Tibial nerve (tissue), 4 donors: ENCODE measurements at places on chromosomes 4 and X.

- DNase-seq = no peak
These were observed 58.2 kb upstream of the DYNLT3 start for GRCh38 chrX:37905436-37906147.

GRCh38 chr4:5858020-5858769 lies 34.7 kb downstream of the CRMP1 start:
- DNase-seq = no peak

DNA sequence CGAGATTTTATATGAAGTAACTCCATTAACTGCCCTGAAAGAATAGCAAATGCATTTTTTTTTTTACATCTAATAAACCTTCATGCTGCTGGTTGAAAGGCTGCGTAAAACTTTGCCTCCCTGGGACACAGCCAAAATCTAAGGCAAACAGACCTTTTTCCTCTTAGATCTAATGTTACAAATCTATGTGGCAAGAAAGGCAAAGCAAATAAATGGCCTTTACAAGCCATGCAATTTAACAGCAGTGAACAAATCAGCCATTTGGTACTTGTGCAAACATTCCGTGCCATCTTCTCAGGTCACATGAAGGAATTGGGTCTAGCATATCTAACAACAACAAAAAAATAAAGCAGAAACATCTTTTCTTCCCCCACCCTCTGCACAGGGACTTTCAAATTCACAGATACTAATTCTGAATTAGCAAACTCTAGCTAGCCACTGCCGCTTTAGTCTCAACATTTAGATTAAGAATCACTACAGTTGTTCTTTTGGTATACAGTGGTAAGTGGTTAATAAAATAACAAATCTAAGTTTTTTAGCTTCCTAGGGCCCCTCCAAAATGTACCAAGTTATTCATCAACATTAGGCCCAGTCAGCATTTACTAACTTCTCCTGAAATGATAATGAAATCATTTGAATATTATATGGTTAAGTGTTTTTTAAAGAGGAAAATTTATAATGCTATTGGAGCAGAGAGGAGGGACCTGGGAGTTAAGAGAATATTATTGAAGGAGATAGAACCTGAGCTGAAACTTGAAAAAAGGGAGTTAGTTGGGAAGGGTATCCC lies 593.8 kb downstream of the SMARCA1 start:
- no peak for DNase-seq

- DNase-seq = no peak
These were observed 57.0 kb upstream of the LRAT start for GRCh38 chr4:154686838-154687237.

DNA sequence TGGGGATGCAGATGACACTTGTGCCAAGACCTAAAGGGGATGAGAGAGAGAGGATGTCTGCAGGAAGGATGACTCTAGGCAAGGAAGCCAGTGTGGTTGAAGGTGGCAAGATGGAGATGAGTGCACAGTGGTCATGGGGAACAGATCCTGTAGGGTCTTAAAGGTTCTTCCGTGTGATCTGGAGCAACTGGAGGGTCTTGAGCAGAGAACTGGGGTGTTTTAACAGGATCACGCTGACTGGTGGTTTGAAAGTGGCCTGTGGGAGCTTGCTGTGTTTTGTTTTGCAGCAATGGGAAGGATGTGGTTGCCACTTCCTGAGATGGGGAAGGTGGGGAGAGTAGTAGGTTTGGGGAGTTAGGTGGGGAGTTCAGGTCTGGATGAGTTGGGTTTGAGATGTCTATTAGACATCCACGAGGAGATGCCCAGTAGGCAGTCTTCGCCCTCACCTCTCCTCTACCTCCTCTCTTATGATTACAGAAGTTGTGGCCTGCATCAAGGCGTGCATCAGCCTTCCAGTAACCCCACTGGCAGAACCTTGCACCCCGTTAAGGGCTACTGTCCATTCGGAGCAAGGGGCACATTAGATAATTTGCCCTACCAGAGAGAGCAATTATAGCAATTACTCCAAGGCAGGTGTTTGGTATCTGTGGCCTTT lies 1.4 kb upstream of the STBD1 start:
- DNase-seq = no peak

DNA sequence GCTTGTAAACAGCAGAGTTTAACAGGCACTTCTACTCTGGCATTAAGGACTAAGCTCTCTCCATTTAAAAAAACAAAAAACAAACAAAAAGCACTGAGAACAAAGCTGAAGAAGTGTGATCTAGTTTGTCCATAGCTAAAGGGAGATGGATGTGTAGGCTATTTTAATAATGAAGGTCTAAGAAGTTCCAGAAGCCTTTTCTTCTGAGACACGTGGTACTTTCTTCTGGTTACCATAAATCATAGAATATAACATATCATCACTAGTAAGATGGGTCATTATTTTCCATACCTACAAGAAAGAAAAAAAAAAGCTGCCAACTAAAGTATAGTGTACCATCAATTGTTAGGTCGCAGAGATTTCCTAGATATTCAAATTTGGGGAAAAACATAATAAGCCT lies 722 bp upstream of the NBDY start:
- DNase-seq = no peak

- no peak for DNase-seq
These were observed 12.0 kb upstream of the BDH2 start for GRCh38 chr4:103111598-103111997.

- no peak for DNase-seq
These were observed 134.5 kb downstream of the ARHGAP6 start for GRCh38 chrX:11531226-11531625.

GRCh38 chrX:85906399-85906798 lies 141.0 kb downstream of the CHM start:
- no peak for DNase-seq

DNA sequence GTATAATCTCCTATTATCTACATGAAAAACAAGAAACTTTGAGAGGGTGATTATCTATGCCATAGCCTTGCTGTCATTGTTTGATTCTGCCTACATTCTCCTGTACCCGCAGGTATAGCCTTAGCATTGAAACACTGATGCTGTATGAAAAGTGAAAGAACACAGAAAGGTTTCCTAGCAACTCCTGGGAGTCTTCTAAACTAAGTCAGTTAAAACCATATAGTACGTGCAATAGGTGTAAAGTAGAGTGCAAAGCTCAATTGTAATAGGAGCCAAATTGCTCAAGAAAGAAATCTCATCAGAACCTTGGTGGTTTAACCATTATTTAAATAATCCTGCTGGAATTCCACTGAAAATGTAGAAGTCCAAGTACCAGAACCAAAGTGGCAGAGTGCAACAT lies 489.7 kb downstream of the PCDH10 start:
- no peak for DNase-seq

DNA sequence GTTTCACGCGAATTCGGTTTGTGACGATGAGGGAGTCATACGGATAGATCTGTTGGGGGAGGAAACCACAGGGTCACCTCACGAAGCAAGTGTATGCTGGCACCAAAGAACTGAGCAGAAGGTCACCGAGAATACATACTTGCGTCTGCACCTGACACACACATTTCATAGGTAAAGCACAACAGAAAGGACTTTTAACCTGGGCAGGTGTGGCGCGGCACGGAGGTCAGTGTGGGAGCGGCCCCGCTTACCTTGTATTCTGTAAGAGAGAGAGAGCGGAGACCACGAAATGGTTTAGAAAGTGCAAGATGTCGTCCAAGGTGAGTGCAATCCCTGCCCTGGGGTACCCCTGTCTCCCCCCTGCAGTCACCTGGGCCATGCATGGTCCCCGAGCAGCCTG lies 43.6 kb upstream of the AFAP1 start:
- no peak for DNase-seq

DNA sequence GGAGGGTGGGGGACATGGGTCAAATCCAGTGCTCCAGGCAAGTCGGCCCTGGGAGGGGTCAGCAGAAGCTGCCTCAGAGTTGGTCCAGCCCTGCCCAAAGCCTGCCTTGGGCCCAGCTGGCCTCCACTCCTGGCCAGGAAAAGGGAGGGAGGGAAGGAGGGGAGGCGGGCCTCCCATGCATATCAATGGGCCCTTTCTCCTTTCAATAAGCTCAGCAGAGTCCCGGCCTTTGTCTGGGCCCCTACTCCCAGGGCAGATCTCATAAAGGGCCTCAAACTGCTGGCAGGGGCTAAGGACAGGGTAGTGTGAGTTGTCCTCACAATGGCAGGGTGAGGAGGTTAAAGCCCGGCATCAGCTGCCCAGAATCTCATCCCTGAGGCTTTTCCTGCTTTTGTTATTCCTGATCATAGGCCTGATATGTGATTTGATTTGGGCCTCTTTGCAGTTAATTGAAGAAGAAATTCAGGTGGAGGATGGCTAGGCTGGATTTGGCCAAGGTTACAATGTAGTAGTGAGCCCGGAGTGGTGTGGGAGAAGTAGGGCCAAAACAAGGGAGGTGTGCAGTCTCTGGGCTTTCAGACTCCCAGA lies 121.1 kb upstream of the ATP6AP2 start:
- DNase-seq = no peak

- no peak for DNase-seq
These were observed 109.3 kb upstream of the DGKK start for GRCh38 chrX:50579955-50580354.

DNA sequence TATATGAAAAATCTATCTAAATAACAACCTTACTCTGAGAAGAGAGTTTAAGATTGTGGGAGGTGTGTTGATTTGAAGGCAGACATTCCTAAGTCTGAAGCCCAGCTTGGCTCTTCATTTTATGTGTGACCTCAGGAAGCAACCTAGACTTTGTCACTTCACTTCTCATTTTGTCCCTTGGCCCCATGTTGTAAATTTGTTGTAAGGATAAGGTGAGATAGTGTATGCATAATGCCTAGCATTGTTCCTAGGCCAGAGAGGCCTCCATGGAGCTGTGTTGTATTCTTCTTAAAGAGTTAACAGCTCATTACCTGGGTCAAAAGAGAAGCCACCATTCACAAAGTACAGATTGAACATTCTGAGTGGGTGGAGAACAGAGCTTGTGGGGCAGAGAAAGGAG lies 1084.4 kb upstream of the SLIT2 start:
- DNase-seq = no peak

DNA sequence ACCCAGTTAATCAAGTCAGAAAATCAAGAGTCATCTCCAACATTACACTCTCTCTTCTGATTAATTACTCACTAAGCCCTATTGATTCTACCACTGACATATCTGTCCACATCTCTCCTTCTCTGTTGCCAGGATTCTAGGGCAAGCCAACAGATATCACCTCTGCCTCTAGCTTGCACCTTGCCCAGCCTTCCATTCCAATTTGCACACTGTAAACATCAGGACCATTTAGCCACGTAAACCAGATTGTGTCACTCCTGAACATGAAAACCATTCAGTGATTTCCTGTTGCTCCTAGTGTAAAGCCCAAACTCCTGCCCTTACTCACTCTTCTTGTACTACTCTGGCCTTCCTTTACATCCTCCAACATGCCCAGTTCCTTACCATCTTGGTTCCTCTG lies 68.0 kb upstream of the PLS3 start:
- DNase-seq = no peak

- no peak for DNase-seq
These were observed 135.2 kb downstream of the PDE5A start for GRCh38 chr4:119493419-119493818.

GRCh38 chrX:45745479-45745878 lies 544.8 kb upstream of the DIPK2B start:
- no peak for DNase-seq

DNA sequence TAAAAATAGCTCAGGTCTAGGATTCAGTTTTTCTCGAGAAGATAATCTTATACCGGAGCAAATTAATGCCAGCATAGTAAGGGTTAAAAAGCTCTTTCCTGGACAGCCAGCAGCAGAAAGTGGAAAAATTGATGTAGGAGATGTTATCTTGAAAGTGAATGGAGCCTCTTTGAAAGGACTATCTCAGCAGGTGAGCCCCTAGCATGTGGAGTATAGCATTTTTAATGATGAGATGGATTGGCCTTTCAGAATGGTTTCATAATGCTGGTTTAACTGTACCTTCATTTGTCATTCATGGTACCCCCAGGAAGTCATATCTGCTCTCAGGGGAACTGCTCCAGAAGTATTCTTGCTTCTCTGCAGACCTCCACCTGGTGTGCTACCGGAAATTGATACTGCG lies 79.4 kb downstream of the SLC10A6 start:
- DNase-seq = no peak

DNA sequence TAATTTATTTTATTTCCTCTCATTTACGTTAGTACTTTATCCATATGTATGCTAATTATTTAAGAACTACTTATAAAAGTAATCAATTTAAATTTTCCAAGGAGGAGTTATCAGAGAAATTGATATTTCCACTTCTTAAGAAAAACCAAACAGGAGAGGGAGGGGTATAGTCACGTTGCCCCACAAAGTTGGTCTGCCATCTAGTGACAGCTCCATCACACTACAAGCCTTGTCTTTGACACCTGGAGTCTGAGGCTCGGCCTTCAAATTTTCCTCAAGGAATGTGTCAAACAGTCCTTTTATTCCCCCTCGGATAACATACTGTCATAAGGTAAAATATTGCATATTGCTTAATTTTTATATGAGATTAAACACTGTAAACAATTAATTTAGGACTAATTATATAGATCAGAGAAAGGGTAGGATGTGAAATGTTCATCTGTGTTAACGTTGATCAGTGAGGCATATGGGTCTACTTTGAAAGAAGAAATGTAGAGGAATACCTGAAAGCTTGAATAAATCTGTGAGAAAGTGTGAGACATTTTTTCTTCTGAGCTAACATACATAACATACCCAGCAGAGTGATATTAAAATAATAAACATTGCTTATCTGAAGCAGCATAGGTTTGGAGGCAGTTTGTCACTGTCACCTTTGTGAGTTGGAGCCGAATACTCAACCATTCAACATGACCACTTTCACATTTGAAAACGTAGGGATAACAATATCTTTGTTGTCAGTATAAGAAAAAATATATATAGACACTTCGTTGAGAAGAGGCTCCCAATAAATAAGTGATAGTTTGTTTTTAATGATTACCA lies 114.4 kb downstream of the GLRA3 start:
- DNase-seq = no peak

DNA sequence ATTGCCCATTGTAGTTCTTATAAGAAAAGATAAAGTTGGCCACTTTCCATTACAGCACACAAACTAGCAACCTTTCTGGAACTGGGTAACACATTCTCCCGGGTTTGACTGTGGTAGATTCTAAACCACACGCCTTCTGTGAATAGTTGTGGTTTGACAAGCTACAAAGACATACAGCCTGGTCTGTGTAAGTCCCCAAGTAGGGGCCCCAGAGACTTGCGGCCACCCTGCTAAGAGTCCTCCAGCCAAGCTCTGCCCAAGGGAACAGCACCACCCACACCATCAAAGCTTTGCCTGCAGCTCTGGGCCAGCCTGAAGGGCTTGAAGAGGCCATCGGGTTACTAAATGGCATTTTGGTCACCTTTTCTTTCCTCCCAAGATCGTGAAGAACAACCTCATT lies 203.4 kb downstream of the MAML3 start:
- DNase-seq = no peak

GRCh38 chr4:22045051-22045630 lies 96.6 kb upstream of the KCNIP4 start:
- no peak for DNase-seq
